ENCODE measurements at places on chromosomes 5 and 9.

DNA sequence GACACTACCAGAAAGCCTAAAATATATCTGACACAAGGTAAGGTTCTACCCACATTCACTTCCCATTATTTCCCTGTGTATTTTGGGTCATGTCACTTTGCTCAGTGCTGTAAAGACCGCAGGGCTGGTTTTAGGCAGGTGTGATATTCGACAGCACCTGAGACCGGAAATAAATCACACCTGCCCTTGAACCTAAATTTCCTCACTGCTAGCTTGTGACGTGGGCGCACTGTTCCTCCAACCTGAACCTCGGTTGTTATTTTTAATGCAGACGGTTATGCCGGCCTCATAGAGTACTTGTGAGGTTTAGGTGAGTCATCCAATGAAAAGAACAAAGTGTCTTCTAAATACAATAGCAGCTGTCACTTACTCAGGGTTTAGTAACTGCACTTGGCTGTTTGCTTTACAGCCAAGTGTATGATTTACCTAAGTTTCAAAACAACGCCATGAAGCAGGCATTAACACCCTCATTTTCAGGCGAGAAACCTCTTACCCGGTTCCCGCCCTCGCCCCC, 20.7 kb upstream of the ZNF782 start:
- no peak for DNase-seq

GRCh38 chr5:32276173-32276853, 36.4 kb downstream of the MTMR12 start:
- DNase-seq = peak; percentile 27

DNA sequence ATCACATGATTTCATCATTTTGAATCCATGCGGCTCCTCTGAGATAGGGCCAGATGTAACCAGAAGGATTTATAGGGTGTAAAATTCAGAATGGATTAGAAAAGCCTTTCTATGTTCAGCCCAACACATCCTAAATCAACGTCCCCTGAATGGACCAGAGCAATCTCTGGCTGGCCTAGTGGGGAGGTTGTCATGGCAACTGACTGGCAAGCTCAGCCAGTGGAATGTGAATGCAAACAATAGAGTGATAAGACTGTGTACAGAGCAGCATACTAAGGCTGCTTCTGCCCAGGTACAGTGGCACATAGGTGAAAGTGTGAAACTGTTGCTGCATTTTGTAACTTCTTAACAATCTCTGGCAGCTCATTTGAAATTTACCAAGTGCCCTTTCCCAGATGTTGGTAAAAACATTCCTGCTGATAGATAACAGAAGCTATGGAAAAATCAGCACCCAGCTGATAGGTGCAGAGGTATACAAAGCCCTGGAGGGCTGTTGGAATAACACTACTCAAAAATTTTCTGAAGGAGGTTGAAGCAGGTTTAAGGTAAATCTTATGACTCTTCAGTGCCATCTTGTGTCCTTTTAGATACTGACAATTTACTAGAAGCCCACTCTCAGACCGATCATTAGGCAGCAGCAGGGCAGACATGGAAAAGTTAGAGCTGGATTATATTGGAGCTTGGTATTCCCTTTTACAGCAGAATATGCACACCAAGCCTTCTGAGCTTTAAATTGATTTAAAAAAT, 267.2 kb downstream of the RAB3C start:
- DNase-seq = peak; percentile 52

DNA sequence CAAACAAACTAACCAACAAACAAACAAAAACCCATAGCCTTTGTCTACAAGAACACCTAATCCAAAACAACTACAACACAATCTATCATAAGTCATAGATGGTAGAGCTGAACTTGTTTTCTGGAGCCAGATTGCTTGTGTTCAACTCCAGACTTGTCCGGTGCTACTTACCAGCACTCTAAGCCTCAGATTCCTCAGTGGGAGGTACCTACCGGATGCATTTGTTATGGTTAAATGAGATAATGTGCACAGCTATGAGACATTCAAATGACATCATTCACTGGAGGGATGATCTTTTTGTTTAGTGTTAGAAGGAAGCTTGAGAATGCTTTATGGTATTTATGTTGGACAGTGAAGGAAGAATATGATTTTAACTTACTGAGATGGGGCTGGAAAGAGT, 592.9 kb upstream of the C9orf72 start:
- no peak for DNase-seq

- DNase-seq = no peak
Observed at GRCh38 chr5:91401175-91401574, 18.1 kb upstream of the ARRDC3 start.

GRCh38 chr5:90786756-90787155, 228.2 kb downstream of the ADGRV1 start:
- DNase-seq = no peak

DNA sequence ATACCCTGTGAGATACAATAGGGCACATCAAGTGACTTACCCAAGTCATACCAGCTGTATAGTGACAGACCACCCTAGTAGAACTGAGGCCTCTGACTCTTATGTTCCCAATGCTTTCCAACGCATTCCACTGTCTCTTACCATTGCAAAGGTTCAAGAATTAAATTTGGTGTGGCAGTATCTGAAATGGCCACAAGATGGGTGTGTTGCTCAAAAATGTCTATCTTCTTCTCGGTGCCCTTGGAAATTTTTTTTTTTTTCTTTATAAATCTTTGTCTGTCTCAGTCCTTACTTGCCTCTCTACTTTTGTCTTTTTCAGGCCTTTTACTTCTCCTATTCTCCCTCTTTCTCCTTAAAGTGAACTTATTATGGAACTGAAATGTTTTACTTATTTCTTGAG, 48.4 kb downstream of the GPR21 start:
- DNase-seq = peak; percentile 37

- DNase-seq = no peak
Observed at GRCh38 chr5:75279321-75279720, 42.6 kb upstream of the ANKRD31 start.

- DNase-seq = no peak
Observed at GRCh38 chr9:132610661-132611060, 28.3 kb downstream of the BARHL1 start.

DNA sequence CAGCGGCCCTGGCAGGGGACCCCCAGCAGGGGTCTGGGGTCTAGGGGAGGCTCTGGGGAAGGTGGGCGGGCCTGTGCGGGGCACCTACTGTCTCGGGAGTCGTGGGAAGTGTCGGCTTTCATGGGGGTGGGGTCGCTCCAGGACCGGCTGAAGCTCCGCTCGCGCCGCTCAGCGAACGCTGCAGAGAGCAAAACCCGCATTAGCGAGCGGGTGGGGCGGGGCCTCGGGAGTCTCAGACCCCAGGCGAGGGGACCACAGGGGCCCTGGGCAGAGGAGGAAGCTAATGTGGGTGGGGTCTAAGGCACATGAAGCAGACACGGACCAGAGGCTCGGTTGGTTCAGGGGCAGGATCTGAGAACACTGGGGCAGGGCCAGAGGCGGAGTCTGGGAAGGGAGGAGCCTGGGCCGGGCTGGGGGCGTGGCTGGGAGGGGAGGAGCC, 5.5 kb downstream of the NSMF start:
- peak; percentile 90 for DNase-seq

- no peak for DNase-seq
Observed at GRCh38 chr9:2050236-2050635, 35.1 kb downstream of the SMARCA2 start.

- no peak for DNase-seq
Observed at GRCh38 chr9:12544700-12545099, 148.5 kb upstream of the TYRP1 start.

- no peak for DNase-seq
Observed at GRCh38 chr5:151935135-151935695, 10.6 kb upstream of the GLRA1 start.

DNA sequence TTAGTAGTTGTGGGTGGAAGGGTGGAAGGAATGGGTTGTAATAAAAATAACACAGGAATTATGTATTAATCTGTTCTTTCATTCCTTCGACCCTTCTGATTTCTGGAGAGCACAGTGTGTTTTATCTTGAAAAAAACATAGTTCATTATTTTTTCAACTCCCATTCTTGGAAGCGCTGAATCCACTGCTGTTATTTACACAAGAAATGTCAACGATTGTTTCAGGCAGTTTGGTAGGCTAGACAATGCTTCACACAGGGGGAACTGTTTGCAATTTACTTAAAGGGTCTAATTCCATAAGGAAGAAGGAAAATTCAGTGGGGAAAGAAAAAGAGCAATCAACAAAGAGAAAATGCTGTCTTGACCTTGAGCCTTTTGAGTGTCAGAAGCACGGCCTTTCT, 142.9 kb downstream of the TLE1 start:
- no peak for DNase-seq

- no peak for DNase-seq
Observed at GRCh38 chr5:39765366-39765765, 340.6 kb upstream of the DAB2 start.

DNA sequence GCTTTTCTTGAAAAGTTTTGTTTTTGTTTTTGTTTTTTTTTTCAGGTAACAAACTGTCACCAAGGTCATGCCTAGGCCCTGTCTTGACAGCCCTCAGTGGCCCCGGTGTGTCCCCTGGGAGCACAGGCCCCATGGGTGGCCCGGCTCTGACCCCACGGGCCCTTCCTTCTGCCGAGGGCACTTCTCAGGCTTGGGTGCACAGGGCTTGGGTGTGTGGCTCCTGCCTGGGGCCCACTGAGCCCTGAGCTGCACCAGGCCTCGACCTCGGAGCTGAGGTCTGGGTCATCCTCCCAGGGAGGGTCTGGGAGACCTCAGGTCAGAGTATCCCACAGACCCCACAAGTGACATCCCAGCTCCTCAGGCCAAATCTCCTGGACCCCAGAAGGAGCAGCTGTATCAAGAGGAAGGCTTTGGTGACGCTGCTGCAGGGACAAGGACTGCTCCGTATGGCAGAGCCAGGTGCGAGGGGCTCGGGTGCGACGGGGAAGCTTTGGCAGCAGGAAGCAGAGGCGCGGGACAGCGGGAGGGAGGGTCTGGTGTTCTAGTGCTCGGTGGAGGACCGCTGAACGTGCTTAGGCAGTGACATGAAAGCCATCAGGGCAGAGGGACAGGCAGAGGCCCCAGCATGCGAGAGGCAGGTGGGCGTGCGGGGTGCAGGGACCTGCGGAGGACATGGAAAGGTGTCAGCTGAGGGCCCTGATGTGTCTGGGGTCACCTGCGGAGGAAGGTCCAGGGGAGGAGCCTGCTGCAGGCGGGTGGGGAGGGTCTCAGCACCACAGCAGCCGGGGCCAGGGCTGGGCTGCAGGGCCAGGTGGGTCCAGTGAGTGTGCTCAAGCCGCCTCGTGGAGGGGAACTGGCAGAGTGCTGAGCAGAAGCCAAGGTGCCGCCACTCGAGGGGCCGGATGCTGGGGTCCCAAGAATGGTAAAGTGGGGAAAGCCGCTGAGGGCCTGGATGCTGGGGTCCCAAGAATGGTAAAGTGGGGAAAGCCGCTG, 18.4 kb upstream of the SLC9A3 start:
- DNase-seq = no peak

- no peak for DNase-seq
Observed at GRCh38 chr9:14325147-14325546, 11.2 kb upstream of the NFIB start.

DNA sequence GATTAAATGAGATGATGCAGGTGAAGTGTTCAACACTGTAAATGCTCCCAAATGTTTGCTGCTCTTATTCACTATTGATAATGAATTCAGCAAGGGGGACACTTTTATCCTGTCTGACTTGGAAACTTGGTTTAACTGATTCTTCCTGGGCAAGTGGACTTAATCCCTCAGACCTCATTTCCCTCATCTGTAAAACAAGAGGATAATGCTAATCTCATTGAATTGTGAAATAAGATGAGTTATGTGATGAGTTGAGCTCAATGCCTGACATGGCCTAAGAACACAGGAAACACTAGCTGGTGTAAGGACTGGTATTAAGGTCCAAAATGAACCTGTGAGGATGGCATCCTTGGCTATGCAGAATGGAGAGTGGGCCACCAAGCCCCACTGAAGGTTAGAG, 23.3 kb downstream of the TNFSF15 start:
- DNase-seq = no peak

- no peak for DNase-seq
Observed at GRCh38 chr9:129224618-129225489, 46.8 kb upstream of the IER5L start.

DNA sequence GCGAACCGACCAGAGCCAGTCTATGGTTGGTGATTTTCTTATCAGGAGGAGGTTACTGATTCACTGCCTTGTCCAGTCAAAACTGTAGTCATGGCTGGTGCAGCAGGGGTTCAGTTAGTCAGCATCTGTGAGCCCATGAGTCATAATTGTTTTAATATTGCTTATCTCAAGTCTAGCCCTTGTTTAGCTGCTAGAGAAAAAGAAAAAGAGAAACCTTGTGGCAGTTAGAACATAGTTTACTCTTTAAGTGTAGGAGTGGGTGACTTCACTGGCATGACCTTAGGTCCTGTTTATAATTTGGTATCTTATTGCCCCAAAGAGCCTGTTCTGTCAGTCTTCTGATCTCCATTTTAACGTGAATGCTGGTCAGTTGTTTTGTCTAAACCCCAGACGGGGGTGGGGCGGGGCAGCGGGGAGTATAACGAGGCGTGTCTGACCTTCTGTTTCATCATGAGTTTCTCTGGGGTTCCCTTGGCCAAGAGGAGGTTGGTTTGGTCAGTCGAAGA, 76.9 kb upstream of the NFIL3 start:
- no peak for DNase-seq

GRCh38 chr5:112923148-112923917, 1.3 kb upstream of the REEP5 start:
- no peak for DNase-seq

DNA sequence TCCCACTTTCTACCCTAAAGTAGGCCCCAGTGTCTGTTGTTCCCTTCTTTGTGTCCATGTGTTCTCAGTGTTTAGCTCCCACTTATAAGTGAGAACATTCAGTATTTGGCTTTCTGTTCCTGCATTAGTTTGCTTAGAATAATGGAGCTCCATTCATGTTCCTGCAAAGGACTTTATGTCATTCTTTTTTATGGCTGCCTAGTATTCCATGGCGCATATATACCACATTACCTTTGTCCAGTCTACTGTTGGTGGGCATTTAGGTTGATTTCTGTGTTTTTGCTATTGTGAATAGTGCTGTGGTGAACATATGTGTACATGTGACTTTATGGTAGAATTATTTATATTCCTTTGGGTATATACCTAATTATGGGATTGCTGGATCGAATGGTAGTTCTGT, 30.4 kb downstream of the DDX4 start:
- DNase-seq = no peak

- DNase-seq = no peak
Observed at GRCh38 chr9:126794441-126794840, 10.4 kb upstream of the ZBTB43 start.

GRCh38 chr9:105861972-105862371, 167.6 kb downstream of the TMEM38B start:
- no peak for DNase-seq

DNA sequence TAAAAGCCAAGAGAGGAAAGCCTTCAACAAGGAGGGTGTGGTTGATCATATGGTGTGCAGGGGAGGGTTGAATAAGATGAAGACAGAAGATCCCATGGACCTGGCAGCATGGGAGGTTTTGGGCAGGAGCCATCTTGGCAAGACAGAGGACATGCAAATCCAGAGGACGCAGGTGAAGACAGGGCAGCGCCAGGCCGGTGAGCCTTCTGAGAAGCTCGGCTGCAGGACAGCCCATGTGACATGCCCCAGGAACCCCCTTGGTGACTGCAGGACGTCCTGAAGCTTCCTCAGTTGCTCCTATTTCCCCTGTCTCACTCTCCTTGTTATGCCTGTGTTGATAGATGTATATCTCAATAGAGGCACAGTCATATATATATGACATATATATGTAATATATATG, 159.4 kb downstream of the GADD45G start:
- DNase-seq = no peak

- DNase-seq = no peak
Observed at GRCh38 chr5:153654504-153655200, 164.2 kb downstream of the GRIA1 start.

- no peak for DNase-seq
Observed at GRCh38 chr9:125906144-125906543, 159.0 kb downstream of the PBX3 start.

- DNase-seq = no peak
Observed at GRCh38 chr5:148825716-148826052, 727 bp upstream of the ADRB2 start.

Measured in iPS-NIHi11 (cell line).